ENCODE measurements at places on chromosomes 3 and 15.

DNA sequence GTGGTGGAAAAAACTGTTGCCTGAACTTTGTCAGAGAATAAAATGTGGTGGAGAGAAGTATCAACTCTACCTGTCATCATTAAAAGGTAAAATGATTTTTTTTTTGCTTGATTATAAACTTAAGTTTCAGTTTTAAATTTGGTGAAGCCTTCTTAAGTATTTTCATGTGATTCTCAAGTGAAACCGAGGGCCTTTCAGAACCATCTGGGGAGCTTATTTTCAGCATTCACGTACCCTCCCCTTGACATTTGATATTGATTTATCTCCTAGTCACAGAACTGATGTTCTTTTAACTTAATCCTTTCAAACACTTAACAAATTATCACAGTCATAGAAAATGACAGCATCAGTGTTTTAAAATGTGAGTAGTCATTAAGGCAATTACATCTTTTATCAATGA lies 38.5 kb downstream of the HPS3 start:
- no peak for DNase-seq

DNA sequence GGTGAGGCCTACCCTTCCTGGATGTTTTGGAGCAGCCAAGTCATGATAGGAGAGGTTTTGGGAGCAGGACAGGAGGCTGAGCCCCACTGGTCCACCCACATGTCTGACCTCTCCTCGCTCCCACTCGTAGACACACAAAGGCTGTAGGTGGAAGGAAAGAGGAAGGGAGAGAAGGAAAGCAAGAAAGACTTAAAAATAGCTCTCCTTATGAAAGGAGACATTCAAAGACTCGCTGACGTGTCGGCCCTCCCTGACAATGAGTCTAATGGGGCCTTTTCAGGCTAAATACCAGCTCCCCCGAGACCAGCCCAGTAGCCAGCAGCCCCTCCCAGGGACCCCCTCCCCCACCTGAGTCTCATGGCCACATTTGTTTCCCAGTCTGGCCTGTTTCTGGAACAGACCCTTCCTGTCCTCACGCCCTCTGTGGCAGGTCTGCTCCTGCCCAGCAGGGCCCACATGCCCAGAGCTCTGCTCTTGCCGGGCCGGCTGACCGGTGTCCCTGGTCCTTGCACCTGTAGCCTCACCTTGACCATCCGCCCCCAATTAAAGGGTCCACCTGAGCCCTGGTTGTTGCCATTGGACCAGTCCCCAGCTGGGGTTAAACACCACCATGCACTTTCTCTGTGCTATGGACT lies 49.3 kb downstream of the FGD5 start:
- no peak for DNase-seq

GRCh38 chr3:140510303-140510861 lies 167.5 kb upstream of the TRIM42 start:
- peak; percentile 35 for DNase-seq

GRCh38 chr15:52440414-52440813 lies 88.3 kb downstream of the MYO5A start:
- DNase-seq, result no peak

- no peak for DNase-seq
Observed at GRCh38 chr3:61719278-61719977, 158.1 kb downstream of the PTPRG start.

GRCh38 chr3:33054100-33055092 lies 42.5 kb downstream of the GLB1 start:
- DNase-seq, result no peak

- no peak for DNase-seq
Observed at GRCh38 chr3:110589341-110589740, 482.3 kb upstream of the NECTIN3 start.

GRCh38 chr15:59344311-59344710 lies 28.4 kb downstream of the MYO1E start:
- DNase-seq, result no peak

DNA sequence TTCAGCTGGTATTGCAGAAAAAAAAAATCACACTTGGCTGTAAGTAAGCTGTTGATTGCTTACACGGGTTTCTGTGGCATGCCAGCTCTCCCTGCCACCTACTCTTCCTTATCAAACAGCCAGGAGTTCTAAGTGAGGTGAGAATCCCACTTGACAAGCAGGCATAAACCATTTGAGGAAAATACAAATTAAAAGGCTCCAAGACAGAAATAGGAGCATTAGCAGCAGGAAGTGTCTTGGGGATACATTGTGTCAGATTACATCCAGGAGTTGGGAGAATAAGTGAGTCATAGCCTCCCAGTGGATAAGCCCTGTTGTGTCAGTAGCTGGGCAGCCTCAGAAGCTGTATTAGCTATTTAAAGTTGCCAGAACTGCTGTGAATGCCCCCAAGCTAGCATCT lies 256.0 kb downstream of the CNTN4 start:
- DNase-seq, result peak; percentile 87

- DNase-seq, result no peak
Observed at GRCh38 chr3:44923632-44924456, 49.4 kb downstream of the TGM4 start.

GRCh38 chr3:185796431-185797107 lies 28.3 kb downstream of the IGF2BP2 start:
- DNase-seq, result peak; percentile 51

GRCh38 chr3:189269365-189269764 lies 97.6 kb downstream of the TPRG1 start:
- no peak for DNase-seq

GRCh38 chr3:187002915-187003314 lies 72.6 kb downstream of the ST6GAL1 start:
- no peak for DNase-seq

DNA sequence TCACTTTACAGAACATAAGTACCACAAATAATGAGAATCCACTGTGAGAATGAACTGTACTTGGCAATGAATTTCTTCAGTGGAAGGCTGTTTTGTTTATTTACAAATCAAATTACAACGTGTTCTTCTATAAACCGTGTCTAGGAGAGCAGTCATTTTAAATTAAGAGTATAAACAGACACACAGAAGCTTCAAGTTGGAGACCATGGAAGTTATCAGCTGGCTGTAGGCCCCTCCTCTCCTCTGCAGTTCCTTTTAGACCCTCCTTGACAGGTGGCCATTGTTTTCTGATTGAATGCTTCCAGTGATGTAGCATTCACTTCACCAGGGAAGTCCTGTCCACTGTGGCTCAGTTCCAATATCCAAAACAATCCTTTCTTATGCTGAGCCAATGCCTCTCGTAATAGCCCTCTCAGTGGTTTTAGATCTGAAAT lies 7.3 kb upstream of the MAPK6 start:
- peak; percentile 92 for DNase-seq

DNA sequence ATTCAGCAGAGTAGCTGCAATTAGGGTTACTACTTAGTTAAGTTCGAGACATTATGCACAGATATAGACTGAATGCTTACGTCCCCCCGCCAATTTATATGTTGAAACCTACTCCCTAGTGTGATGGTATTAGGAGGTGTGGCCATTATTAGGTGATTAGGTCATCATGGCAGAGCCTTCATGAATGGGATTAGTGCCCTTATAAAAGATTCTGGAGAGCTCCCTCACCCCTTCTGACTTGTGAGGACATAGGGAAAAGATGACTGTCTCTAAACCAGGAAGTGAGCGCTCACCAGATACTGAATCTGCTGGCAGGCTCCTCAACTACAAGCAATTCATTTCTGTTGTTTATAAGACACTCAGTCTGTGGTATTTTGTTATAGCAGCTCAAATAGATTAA lies 25.6 kb upstream of the TEX9 start:
- DNase-seq, result no peak

DNA sequence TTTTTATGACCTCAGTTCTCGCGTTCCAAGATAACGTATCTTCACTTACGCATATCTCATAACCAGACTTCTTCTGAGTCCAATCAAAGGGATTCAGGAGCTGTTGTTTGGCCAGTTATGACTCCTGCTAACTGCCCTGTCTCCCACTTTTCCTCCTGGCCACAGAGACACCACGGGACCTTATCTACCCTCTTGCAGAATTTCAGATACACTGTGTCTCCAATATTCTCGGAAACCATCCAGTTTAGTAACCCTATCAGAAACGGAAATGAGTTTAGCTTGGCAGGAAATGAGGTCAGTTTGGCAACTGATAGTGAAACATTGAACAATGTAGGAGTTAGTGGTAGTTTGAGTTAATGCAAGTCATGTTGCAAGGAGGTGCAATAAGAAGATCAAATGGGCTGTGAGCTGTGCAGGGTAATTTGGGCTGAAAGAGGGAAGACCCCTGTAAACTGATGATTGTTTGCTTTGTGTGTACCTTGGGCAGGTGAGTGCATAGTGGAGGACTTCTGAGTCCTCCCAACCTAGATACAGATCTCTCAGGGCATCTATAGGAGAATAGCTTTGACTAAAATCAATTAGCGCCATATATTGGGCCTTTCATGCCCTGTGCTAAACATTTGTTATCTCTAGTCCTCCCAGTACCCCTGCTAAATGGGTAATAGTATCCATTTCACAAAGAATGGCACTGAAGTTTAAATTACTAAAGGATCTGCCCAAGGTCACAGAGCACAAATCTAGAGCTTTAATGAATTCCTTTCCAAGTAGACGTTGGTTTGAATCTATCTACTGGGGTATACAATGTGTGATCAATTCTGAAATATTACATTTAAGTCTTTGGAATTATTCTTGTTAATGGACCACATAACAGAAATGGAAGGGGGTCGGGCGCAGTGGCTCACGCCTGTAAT lies 41.3 kb upstream of the PIK3CB start:
- no peak for DNase-seq

DNA sequence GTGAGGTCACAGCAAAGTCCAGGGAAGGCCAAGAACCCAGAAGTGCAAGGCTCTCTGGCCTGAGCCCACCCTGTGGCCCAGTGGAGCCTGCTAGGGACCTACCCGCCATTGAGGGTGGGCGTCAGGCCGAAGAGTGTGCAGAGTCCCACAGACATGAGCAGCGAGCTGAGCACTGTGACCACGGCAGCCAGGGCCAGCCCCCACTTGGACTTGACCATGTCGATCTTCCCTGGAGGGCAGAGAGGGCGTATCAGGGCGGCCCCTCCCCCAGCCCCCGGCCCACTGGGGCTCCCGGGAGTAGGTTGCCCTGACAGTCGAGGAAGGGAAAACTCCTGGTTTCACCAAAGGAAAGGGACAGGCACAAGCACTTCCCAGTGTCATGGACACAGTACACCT lies 44.6 kb downstream of the PTPN23 start:
- DNase-seq, result no peak
